GM23248 (cell line): ENCODE measurements at places on chromosomes 3 and 15. TPM values are rescaled to one million over a fixed set of nuclear protein-coding genes. Genes with fewer than 3 reads are reported as not detected.

CASR gene
- not detected in 2 replicates for total RNA-seq

ALDH1A2 gene
- 0.11 TPM in 1 of 2 replicates, not detected in the other for total RNA-seq

MASP1 gene
- total RNA-seq = 32.1 and 52.3 TPM in 2 replicates

LRRK1 gene
- total RNA-seq = 6.2 and 6.8 TPM in 2 replicates

C15orf62 gene
- total RNA-seq = not detected in 2 replicates

ARHGEF26 gene
- total RNA-seq = 0.63 and 0.65 TPM in 2 replicates

ZSCAN29 gene
- 11.6 and 18.7 TPM in 2 replicates for total RNA-seq

GRCh38 chr15:72153269-72154000 is 35.2 kb downstream of the SENP8 start:
- DNase-seq = no peak

GRCh38 chr3:32484436-32484835 is 18.2 kb downstream of the CMTM6 start:
- DNase-seq = no peak

- no peak for DNase-seq
These were observed 23.2 kb downstream of the ZBED2 start for GRCh38 chr3:111571907-111572460.

GRCh38 chr3:172973799-172974198 is 167.2 kb downstream of the SPATA16 start:
- DNase-seq = no peak

GRCh38 chr3:112010636-112011035 is 11.9 kb downstream of the TAGLN3 start:
- DNase-seq = no peak

DNA sequence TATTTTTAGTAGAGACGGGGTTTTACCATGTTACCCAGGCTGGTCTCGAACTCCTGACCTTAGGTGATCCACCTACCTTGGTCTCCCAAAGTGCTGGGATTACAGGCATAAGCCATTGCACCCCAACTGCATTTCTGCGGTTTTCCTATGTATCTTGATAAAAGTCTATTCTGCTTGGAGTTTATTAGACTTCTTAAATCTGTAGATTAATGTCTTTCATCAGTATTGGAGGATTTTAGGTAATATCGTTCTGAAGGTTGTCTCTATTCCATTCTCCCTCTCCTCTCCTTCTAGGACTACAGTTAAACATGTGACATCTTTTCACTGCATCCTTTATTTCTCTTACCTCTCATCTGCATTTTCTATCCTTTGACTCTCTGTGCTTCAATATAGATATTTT is 46.3 kb upstream of the GCNT3 start:
- no peak for DNase-seq

GRCh38 chr3:8458711-8459110 is 42.9 kb upstream of the LMCD1 start:
- peak; percentile 98 for DNase-seq

DNA sequence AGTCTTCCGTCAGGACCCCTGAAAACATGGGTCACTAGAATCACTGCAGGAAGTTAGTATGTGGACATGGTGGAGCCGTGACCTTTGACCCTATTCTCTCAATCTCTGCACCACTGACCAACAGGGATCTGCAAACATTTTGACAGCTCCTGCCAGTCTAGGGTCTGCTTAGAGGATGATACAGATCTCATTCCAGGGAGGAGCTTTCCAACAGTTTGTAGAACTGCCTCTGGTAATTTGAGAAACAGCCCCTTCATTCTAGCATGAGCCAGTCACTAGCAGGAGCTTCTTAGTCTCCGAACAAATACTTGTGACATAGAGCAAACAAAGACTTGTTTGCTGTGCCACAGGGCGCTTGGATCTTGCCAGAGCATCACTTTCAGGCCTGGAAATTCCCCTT is 270.3 kb upstream of the CFAP20DC start:
- DNase-seq = no peak

- no peak for DNase-seq
These were observed 76.1 kb downstream of the UBP1 start for GRCh38 chr3:33364060-33364459.

- no peak for DNase-seq
These were observed 177.9 kb upstream of the TLE3 start for GRCh38 chr15:70275461-70276138.

DNA sequence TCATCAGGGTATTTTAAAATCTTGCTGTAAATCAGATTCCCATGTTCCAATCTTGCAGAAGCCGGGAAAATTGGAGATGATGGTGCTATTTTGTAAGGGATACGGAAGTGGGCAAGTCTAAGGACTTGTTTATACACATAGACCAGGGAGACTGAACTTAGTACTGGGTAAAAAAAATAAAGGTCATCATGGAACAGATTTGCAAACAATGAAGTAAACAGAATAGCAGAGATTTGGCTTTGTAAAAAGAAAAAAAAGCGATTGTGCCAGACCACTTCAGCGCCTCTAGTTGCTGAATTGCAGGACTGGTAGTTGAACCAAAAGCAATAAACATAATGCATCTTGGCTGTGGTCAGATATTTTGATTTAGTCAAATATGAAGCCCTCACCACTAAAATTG is 229.1 kb downstream of the TP63 start:
- DNase-seq = no peak
